ENCODE measurements at places on chromosomes 1 and 21. TPM values are rescaled to one million over a fixed set of nuclear protein-coding genes. Genes with fewer than 3 reads are reported as not detected.

DNA sequence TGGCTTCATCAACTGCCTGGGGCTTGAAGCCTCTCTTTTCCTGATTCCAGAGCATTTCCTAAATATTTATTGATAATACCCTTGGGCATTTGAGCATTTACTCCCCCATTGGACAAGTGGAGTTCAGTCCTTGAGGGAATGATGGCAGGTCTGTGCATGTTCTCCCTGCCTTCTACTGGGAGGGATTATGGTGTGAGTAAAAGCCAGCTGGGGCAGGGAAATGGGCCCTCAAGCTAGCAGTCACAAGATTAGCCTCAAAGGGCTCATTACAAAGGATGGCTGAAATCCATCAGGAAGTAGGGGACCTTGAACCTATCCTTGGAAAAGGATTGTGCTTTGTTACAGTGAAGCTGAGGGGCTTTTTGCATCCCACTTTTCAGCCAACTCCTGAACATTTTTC is 24.2 kb upstream of the OSBPL9 start:
- DNase-seq: no peak

DNA sequence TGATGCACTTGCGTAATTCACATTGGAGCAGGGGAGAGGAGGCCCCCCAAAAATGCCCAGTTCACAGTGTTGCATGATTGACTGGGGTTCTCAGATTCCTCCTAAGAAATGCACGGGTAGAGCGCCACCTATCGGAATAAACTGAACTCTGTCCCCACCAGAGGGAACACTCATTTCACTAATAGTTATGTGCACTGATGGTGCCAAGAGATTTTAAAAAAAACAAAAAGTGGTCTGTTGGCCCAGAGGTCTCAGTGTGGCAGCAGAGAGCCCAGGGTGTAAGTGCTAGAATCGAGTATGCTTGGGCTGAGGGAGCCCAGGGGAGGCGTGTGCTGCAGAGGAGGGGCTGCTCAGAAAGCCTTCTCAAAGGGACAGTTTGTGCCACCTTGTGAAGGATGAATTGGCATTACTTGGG is 6.9 kb downstream of the PINK1 start:
- DNase-seq: peak; percentile 54

DNA sequence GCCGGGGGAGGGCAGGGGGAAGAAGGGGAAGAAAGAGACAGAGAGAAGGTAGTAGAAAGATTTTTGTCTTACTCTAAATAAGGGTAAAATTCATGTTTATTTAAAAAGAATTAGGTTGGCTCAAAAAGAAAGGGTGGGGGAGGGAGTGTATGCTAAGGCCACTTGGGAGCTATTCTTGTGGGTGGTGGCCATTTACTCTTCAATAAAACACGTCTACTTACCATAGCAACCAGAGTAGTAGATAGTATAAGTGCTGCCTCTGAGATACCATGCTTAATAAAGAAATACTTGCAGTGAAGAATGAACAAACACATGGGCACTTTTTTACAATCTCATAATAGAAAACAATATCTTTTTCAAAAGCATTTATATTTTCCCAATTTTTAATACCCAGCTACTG is 538.1 kb upstream of the PTBP2 start:
- no peak for DNase-seq

DNA sequence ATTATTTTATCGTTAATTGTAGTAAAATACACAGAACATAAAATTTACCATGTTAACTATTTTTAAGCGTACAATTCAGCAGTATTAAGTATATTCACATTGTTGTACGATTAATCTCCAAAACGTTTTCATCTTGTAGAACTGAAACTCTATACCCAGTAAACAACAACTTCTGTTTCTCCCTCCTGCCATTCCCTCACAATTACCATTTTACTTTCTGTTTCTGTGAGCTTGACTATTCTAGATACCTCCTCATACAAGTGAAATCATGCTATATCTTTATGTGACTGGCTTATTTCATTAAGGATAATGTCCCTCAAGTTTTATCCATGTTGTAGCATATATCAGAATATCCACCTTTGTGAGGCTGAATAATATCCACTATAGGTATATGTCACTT is 156.8 kb downstream of the ST6GALNAC3 start:
- no peak for DNase-seq

GRCh38 chr1:88973520-88974137 is 18.8 kb downstream of the KYAT3 start:
- DNase-seq: no peak

DNA sequence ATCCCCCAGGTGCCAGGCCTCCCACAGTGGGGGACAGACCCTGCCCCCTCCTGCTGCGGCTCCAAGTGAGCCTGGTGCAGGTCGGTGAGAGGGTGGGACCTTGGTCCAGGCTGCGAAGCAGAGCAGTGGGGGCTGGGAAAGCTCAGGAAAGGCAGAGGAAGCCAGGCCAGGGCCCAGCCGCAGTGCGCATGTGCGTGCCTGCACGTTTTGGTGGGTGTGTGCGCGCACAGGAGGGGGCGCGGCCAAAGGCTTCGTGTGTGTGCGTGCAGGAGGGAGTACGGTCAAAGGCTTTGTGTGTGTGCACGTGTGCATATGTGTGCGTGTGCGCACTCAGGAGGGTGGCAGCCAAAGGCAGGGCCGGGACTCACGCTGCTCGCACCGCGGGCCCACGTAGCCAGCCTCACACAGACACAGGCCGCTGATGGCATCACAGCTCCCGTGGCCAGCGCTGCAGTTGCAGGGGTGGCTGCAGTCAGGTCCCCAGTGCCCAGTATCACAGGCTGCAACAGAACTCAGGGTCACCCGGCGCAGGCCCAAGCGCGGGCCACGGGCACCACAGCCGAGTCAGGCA is 45.9 kb downstream of the ARHGEF16 start:
- no peak for DNase-seq

GRCh38 chr21:28804089-28804670 is 188.5 kb downstream of the LTN1 start:
- no peak for DNase-seq

- no peak for DNase-seq
These were observed 28.8 kb downstream of the SPSB1 start for GRCh38 chr1:9321480-9321849.

GRCh38 chr1:203663294-203663693 is 36.7 kb downstream of the ATP2B4 start:
- DNase-seq: no peak

DNA sequence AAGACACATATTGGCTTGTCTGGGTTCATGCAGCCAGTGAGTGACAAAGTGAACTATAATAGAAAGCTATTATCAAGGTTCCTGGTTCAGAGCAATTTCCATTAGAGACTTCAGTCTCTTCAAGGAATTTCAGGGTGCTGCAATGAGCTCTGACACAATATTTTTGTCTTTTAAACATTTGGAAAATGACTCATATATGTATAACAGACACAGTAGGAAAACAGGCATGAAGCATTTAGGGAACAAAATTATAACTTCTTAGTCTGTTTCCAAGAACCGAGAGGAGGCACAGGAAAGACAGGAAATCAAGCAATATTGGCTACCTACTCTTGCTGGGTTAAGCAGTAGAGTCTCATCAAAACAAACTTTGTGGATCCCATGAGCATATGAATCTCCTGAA is 170.4 kb downstream of the PTPRC start:
- no peak for DNase-seq

DNA sequence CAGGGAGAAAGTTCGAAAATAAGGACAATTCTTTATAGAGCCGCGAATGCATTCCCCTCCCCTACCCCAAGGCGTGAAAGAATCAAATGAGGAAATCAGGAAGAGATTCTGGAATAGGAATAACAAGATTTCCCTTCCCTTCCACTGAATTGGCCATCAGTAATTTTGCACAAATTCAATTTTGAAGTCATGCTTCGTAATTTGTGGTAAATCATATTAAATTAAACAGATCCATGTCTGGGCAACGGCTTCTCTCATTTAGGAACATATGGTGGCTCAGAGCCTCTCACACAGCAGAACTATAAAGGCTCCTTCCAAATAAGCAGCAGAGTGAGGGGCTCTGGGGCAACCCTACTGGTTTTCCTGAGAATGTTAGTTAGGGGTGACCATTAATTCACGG is 152.9 kb downstream of the CLIC6 start:
- no peak for DNase-seq

DNA sequence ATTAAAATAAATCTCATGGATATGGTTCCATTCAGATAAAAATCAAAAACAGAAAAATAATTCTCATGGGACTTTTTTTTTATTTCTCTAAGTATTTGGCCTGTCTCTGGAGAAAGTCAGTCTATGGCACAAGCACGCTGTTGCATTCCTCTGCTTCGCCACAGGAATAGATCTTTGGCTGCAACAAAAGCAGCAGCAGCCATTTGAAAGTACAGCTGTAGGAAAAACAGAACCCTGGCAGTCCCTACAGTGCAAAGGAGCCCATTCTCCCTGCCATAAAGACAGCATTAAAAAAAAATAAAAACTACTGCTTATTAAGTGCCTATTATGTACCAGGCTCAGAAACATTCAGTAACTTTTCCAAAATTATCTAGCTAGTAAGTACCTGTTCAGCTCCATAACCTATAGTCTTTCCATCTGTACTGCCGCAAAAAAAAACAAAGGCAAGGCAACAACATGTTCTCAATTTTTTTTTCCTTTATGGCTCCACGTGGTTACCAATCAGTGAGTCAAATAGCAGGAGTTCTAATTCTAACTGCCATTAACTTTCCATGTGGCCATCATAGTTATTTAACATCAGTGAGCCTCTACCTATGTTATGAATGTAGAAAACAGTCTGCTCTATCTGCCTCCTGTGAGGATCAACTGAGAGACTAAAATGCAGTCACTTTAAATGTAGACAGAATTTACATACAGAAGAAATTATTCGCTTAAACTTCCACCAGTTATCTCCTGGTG is 22.7 kb downstream of the SLC35D1 start:
- no peak for DNase-seq

DNA sequence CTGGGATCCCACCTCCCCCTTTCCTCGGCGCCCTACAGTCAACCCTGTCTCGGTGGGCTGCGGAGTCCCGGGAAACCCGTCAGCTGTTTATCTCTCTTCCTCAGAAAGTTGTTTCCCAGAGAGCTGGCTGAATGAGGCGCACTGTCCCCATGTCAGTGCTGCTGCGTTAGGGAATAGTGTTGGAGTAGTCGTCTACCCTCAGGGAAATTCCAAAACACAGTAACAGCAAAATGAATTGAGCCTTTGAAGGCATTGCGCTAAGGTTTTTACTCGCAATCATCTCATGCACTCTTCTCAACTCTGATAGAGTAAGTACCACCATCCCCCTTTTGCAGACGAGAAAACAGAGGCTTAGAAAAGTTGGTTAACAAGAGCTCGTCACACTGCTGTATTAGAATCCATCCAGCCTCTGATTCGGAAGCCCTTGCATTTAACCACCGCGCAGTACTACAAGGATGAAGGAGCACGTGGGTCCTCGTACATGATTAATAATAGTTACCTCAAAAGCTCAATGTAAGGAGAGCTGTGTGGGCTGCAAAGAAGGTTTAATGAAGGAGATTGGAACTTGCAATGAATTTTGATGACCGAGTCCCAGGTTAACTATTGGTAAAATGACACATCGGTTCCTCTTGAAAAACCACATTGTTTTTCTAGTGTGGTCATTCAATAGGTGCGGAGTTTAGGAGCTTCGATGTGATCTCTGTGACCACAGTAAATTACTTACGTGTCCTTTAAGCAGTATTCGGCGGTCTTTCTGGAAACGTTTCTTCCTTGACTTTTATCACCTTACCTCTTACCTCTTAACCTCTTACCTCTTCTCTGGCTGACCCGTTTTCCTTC is 788 bp upstream of the EDEM3 start:
- DNase-seq: no peak

- DNase-seq: no peak
These were observed 14.3 kb downstream of the TTLL10 start for GRCh38 chr1:1187938-1188337.

GRCh38 chr1:27690183-27690582 is 18.2 kb upstream of the IFI6 start:
- no peak for DNase-seq

- peak; percentile 17 for DNase-seq
These were observed 3.0 kb downstream of the TNFRSF4 start for GRCh38 chr1:1210726-1211540.

DNA sequence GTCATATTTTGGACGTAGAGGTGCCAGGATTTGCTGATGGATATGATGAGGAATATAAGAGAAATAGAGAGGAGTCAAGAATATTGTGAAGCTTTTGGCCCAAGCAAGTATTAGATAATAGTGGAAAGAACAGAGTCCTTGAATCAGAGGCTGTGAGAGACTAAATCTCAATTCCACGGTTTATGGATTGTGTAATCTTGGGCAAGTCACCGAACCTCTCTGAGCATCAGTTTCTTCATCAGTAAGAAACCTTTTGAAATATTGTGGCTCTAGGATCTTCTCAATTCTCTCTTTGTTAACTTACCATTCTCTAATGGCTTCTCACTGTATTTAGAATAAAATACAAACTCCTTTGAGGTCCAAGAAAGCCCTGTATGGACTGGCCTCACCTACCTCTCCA is 77.6 kb downstream of the RPS6KA1 start:
- no peak for DNase-seq

DNA sequence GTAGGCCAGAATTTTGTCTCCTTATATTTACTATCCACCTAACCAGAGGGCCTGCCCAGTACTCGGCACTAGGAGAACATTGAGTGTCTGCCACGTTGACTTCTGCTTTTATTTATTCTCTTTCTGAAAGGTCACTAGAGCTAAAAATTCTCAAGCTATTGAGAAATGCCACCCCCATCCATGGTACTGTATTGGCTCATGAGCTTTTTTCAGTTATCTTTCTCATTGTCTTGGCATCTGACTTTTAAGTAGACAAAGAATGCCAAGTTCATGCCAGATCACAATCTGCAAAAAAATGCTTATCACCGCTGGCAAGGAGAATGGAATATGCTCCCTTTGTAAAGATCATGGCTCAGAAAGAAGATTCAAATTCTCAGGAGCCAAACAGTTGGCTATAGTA is 49.8 kb upstream of the MROH9 start:
- DNase-seq: no peak

DNA sequence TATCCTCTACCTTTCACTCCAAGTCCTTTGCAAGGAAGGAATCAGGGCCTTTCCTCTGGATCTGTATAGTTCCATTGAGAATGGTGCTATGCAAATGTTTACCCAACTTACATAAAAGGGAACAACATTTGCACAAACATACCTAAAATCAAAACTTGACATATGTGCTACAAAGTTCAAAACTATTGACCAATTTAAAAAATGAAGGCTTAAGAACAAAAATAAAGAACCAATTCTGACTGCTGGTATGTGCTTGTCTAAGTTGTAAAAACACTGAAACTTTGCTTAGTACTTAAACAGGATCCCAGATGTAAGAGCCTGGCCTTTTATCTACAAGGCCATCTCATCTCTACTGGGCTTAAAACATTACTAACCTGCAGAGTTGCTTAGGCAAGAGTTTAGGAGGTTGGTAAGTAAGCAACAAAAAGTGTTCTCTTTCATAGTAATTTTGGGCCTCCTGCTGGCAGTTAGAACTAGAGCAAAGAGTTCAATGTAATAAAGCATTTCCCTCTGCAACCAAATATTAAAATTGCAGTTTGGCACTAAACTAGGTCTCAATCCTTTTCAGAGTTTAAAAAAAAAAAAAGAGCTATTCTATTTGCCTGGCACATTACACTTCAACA is 2.0 kb downstream of the SCMH1 start:
- DNase-seq: no peak

Gene SETDB1
- total RNA-seq: 57.0 TPM

Gene SLC44A5
- 15.4 TPM for total RNA-seq

Gene SELL
- not detected for total RNA-seq

Gene WNT9A
- total RNA-seq: 13.8 TPM

Gene GRHL3
- total RNA-seq: 0.37 TPM

Gene GPX7
- total RNA-seq: 3.5 TPM

Gene COA7
- 24.6 TPM for total RNA-seq

Gene KPRP
- total RNA-seq: not detected

Gene OR2L3
- 0.15 TPM for total RNA-seq

Gene ENTREP3
- 51.2 TPM for total RNA-seq

Gene SPRR4
- not detected for total RNA-seq

Gene CDC42BPA
- 66.0 TPM for total RNA-seq

Gene LCK
- 0.37 TPM for total RNA-seq

Gene LY9
- total RNA-seq: not detected

Gene HUNK
- total RNA-seq: 12.2 TPM
